Chondrocyte (in vitro differentiated cells): ENCODE measurements at places on chromosomes 6 and 20. TPM values are rescaled to one million over a fixed set of nuclear protein-coding genes. Genes with fewer than 3 reads are reported as not detected.

GRCh38 chr6:113481458-113481857, 375.7 kb upstream of the MARCKS start:
- DNase-seq: no peak

GRCh38 chr6:161836643-161837448, 563.0 kb upstream of the AGPAT4 start:
- DNase-seq: no peak

GRCh38 chr6:168714547-168715260, 273.7 kb downstream of the SMOC2 start:
- DNase-seq: no peak

- DNase-seq: no peak
Measured at GRCh38 chr20:12965212-12965869, 43.4 kb upstream of the SPTLC3 start.

DNA sequence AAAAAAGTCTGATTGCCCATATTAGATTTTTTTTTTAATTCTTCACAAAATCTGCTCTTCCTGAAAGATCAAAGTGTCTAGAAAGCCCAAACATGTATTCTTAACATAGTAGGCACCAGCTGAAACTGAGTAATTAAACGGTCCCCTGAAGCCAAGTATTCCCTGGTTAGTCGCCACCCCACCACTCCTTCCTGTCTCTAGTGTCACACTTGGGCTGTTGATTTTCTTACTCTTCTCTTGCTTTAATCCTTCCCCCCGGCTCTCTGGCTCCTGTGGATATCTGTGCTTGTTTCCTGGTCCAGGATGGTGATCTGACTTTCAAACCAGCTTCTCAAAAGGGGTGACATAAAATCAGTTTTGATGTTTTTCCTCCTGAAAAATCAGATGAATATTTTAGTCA, 162.9 kb downstream of the QKI start:
- no peak for DNase-seq

DNA sequence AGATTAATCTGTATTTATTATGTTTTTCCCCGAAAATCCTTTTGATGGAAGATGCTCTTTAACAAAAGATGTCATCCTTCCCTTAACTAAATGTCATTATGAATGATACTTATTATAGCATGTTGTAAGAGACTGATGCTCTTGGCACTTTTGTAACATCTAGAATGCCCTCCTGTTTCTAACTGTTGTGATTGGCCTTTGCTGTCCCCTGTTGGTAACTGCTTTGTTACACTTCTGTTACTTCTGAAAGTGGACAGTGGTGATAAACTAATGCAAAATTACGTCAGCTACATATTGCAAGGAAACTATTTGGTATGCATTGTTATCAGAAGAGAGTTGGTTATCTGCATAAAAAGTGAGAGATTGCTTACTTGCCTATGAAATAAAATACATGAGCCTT, 5.8 kb downstream of the TTK start:
- DNase-seq: no peak

DNA sequence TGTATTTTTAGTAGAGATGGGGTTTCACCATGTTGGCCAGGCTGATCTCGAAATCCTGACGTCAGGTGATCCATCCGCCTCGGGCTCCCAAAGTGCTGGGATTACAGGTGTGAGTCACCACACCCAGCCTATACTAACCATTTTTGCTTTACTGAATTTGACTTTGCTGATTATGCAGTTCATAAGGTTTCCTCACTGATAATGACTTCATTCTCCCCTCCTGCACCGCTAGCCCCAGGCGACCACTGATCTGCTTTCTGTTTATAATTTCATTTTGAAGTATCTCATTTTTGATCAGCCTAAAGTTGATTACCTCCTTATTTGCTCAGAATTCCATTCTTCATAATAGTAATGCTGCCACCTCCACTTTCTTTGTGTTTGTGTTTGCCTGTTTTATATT, 48.7 kb upstream of the FAM83D start:
- peak; percentile 17 for DNase-seq

DNA sequence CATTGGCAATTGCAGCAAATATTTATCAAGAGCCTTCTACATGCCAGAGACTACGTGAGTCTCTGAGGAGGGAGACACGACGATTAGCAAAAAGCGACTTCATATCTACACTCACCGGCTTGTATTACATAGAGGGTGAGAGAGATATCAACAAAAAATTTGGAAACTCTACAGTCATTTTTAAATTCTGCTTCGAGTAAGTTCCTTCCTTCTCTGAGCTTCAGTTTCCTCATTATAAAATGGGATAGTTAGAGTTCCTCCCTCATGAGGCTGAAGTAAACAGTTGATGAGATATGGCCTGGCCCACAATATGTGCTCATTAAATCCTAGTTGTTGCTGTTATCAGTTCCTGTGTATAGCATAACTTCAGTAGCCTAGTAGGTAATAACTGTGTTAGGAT, 64.1 kb upstream of the SIRPA start:
- no peak for DNase-seq

DNA sequence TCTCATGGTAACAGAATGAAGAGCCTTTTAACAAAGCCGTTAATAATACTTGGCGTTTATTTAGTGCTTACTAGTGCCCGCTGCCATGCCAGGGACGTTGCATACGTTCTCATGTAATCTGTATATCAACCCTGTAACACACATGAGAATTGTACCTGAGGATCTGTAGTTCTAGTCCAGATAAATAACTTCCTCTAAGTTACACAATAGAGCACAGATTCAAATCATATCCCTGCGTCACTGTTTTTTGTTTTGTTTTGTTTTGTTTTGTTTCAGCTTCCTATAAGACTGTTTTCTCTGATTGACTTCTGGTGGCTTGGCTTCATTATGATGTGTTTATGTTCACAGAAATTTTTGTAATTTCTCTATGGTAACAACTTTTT, 553 bp downstream of the ZSCAN16 start:
- no peak for DNase-seq

DNA sequence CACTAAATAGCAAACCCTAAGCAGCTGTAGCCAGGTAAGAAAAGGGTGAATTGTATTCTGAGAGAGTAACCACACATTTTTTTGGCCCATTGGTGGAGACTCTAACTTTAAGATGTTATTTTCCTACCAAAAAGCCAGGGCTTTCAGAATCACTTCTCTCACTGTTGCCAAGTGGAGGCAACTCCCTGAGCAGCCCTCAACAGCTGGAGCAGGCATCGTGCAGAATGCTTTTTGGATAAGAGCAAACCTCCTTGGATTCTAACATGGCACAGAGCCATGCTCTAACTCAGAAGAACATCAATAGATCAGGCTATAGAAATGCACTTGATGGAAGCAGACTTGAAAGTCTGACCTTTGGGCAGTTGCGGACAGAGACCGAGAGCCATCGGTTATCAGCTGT, 722.2 kb upstream of the CHD6 start:
- no peak for DNase-seq

- DNase-seq: no peak
Measured at GRCh38 chr20:17518339-17519052, 12.7 kb downstream of the BFSP1 start.

- no peak for DNase-seq
Measured at GRCh38 chr6:25013246-25013645, 77.5 kb upstream of the RIPOR2 start.

- no peak for DNase-seq
Measured at GRCh38 chr6:7479801-7480266, 61.6 kb upstream of the DSP start.

- no peak for DNase-seq
Measured at GRCh38 chr6:13418844-13419243, 68.6 kb downstream of the GFOD1 start.

DNA sequence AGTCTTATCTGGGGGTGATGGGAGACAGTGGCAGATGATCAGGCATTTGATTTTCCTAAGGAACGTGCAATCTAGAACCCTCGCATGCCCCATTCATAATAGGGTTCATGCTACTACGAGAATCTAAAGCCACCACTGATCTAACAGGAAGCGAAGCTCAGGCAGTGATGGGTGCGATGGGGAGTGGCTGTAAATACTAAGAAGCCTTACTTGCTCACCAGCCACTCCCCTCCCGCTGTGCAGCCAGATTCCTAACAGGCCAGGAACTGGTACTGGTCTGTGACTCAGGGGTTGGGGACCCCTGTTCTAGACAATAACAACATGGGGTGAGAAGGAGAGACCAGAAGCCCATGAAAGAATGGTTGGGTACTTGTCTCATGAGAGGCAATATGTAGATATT, 4.5 kb downstream of the TREML4 start:
- DNase-seq: no peak

DNA sequence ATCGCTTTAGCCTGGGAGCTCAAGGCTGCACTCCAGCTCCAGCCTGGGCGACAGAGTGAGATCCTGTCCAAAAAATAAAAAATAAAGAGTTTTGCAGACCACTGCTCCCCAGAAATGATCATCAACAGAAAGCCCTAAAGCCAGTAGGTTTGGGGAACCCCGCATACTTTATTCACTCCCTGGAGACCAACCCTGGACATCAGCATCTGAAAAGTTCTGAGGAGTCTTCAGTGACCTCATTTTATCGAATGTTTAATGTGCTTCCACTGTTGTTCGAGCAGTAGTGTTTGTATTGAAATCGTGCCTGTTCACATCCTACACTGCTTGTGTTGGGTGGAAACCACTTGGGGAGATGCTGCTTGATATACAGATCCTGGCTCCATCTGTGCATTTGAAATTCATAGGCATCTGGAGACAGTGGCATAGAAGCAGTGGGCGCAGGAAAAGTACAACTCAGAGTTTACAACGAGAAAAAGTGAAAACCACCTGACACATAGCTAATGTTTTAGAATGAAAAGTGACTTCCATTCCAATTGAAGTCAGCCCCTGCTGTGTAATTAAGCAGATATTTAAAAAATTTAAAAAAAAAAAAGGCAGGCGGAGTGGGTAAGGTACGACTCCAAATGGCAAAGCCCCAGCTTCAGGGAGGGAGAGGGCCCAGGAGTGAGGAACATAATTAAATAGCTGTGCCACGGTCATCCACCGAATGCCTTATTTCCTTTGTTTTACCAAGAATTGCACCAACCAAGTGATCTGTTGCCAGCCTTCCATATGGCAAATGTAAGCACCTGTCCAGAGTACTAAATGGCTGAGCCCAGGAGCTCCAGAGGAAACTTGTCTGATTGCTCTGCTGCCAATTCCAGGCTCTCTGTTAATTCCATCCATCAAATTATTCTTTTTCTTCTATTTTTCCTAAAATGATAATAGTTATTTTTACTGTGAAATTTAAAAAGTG, 100.4 kb upstream of the NAA20 start:
- no peak for DNase-seq

GRCh38 chr20:11429889-11430519, 487.7 kb upstream of the BTBD3 start:
- DNase-seq: no peak

- no peak for DNase-seq
Measured at GRCh38 chr20:37519508-37520418, 1.3 kb upstream of the NNAT start.

DNA sequence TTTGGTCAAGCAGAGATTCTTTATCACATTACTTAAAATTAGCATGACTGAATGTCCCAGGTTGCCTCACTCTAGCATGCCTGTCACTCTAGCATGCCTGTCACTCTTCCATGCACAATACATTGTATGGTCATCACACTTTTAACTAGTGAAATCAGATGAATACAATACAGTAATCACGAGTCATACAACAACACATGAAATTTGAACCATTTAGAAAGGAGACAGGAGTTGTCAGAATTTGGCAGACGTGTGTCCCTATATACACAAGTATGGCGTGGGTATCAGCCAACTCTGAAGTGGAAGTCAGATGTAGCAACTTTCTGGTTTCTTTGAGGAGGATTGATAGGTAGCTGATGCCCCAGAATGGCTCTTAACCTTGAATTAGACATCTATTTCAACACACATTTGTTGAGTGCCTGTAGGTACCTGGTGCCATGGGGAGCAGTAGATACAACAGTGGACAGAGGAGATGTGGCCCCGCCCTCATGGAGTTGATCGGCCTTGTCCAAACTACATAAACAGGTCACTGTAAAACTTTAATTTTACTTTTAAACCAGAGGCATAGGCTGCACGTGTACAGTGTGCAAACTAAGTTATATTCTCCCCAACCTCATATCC, 116.1 kb upstream of the TIAM2 start:
- no peak for DNase-seq

GRCh38 chr6:10730254-10730653, 7.4 kb downstream of the TMEM14C start:
- DNase-seq: no peak

- DNase-seq: peak; percentile 38
Measured at GRCh38 chr6:119727504-119728219, 378.1 kb upstream of the MAN1A1 start.

DNA sequence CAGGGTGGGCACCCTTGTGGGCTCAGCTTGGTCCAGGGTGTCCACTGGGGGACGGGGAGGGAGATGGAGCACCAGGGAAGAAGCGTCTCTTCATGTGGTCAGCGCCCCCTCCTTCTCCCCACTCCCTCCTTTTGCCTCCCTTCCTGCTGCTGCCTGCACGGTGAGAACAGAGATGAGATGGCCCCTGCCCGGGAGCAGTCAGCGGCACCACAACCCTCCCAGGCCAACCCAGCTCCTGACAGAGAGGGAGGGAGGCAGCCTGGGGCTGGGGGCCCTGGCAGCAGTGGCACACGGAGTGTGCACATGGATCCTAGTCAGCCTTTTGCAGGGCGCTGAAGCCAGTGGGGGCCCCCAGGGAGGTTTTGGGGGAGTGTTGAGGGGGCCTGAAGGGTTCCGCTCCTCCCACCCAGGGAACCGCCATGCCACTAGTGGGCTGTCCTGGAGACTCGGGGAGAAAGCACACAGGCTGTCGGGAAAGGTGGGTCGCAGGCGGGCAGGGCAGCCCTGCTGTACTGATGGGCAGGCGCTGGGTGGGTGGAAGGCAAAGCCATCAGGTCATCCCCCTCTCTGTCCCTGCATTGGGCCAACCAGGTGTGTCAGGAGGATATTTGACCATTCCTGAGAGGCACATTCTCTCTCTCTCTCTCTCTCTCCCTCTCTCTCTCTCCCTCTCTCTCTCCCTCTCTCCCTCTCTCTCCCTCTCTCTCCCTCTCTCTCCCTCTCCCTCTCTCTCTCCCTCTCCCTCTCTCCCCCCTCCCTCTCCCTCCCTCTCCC, 94.3 kb upstream of the BHLHE23 start:
- peak; percentile 78 for DNase-seq

GRCh38 chr6:142481466-142481865, 179.7 kb downstream of the ADGRG6 start:
- DNase-seq: no peak

GRCh38 chr6:92364948-92365541, 1054.3 kb downstream of the EPHA7 start:
- no peak for DNase-seq

Gene NCOA5
- 25.1 to 27.3 TPM (median 26.2 TPM) in 3 replicates for total RNA-seq

Gene HLA-DRA
- total RNA-seq: not detected in 3 replicates

Gene ZKSCAN3
- total RNA-seq: 4.9 to 7.8 TPM (median 5.5 TPM) in 3 replicates

Gene HLA-DPA1
- 0.65 to 1.3 TPM (median 1.2 TPM) in 3 replicates for total RNA-seq

Gene GGT7
- total RNA-seq: 10.4 to 23.9 TPM (median 23.7 TPM) in 3 replicates

Gene GTSF1L
- total RNA-seq: not detected in 3 replicates

Gene HTR1E
- not detected in 3 replicates for total RNA-seq

Gene RHAG
- total RNA-seq: not detected in 3 replicates
